Activated T-helper 2 cell treated with anti-CD3 and anti-CD28 coated beads, Interferon-gamma antibody, Interleukin-2, Interleukin-4, amounts not matched to agents 10 μg/mL and 5 μg/mL and 100 μg/mL, durations not matched to agents 14 hours and 24 hours and 36 hours (primary cell): ENCODE measurements at places on chromosomes 1 and 21. TPM values are rescaled to one million over a fixed set of nuclear protein-coding genes. Genes with fewer than 3 reads are reported as not detected.

DNA sequence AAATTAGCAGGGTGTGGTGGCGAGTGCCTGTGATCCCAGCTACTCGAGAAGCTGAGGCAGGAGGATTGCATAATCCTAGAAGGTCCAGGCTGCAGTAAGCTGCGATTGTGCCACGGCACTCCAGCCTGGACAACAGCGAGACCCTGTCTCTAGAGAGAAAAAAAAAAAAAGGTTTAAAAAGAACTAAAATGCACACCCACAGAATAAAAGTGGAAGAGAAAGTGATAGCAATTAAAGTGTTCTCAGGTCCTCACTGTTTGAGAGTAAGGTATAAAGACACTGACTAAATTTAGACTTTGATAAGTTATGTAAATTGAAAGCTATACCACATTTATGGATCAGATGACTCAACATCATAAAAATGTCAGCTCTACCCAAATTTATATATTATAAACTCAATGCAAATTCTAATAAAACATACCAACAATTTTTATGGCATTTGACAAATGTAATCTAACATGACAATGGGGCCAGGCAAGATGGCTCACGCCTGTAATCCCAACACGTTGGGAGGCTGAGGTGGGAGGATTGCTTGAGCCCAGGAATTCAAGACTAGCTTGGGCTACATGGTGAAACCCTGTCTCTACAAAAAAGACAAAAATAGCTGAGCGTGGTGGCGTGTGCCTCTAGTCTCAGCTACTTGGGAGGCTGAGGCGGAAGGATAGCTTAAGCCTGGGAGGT lies 11.8 kb downstream of the ZBTB17 start:
- no peak for DNase-seq

DNA sequence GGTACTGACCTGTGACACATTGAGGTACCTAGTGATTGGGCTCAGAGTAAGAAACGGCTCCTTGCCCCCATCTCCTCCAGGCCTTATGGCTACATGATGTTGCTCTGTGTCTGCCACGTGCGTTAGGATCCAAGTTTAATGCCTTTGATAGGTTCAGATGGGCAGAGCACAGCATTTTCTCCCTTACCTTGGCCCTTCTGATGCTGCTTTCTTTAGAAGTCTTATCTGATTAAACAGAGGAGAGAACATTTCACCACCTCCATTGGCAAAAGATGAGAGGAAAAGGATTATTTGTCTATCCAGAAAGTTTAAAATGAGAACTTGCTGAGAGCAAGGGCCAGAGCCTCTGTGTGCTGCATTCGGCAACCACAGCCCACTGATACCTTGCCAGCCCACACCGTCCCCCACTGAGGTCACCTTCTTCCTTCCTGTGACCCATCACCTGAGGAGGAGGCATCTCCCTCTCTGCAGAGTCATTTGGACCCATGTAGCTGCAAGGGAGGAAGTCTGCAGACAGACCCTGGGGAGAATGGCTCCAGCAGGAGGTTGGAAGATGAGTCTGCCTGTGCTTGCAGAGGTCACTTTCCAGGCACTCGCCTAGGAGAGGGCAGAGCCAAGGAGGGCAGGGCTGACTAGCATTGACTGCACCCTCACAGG lies 16.7 kb downstream of the SHISA4 start:
- DNase-seq = no peak

- no peak for DNase-seq
Measured at GRCh38 chr1:27561124-27561899, 42.6 kb downstream of the AHDC1 start.

GRCh38 chr1:55368698-55369097 lies 153.5 kb upstream of the USP24 start:
- DNase-seq = no peak

DNA sequence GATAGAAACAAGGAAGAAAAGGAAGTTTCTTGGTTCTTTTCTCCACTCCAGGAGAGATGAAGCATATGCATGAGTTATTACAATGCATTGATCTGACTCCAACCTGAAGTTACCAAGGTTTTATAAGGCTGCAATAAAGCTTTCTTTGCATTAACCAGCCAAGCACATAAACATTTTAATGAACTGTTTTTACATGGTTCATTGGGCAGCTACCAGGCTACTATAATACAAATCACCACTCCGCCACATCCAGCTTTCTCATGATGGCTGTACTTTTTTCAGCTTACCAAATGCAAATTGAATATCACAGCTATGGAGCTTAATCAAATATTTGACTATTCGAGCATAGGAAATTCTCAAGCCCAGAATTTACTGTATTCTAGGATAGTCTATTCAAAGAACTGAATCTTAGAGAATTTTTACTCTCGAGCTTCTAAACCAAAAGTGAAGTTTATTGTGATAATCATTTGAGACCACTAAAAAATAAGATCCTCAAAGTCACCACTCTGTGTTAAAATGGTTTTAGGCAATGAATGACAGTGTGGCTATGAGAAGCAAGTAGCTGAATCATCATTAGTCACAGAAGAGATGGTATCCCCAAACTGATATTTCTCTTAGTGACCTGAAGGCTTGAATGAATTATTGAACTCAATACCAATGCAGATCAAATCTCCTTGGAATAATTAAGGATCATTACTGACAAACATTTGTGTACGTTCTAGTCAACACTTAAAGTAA lies 58.6 kb upstream of the ZNF281 start:
- no peak for DNase-seq

DNA sequence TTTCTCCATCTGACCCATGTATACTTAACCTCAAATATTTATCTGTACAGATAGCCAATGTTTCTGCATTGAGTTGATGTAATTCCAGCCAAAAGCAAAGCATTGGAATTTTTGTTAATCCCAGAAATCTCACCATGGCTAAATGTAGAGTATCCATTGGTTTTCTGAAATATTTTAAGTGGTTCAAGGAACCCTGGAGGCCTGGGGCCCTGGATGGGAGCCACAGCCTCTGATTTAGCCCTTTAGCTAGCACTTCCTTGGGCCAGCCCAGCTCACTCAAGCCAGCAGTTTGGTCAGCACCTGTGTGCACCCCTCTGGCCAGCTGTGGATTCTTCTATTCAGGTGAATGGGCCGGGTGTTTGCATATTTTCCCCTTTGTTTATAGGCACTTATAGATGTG lies 18.8 kb upstream of the EPS8L3 start:
- DNase-seq = no peak

DNA sequence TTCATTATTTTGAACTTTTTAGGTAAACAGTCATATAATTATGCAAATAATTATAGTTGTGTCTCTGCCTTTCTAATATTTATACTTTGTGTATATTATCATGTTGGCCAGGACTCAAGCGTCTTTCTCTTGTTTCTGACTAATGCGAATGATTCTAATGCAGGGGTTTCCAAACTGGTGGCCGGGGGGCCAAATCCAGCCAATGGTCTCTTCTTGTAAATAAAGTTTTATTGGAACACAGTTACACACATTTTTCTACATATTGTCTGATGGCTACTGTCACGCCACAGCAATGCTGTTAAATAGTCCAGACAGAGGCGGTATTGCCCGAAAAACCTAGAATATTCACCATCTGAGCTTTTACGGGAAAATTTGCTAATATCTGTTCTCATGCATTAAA lies 8.9 kb upstream of the POFUT2 start:
- no peak for DNase-seq

DNA sequence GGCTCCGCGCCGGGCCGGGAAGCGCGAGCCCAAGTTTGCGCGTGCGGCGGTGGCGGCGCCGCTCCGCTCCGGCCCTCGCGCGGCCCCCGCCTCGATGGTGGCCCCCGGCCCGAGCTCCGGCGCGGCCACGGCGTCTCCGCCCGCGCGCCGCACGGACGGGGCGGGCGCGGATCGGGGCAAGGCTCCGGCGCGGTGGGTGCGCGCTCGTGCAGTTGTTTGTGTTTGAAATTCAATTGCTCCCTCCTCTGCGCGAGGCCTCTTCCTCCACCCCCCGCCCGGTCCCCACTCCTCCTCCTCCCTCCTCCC lies at the start of gene HDGF:
HDGF (minus strand) TSS at position 225 of the 306 bp plus-strand sequence. CDS start 246 bp downstream, outside the sequence.
- DNase-seq = no peak

GRCh38 chr1:71343686-71344416 lies 263.0 kb upstream of the ZRANB2 start:
- no peak for DNase-seq

DNA sequence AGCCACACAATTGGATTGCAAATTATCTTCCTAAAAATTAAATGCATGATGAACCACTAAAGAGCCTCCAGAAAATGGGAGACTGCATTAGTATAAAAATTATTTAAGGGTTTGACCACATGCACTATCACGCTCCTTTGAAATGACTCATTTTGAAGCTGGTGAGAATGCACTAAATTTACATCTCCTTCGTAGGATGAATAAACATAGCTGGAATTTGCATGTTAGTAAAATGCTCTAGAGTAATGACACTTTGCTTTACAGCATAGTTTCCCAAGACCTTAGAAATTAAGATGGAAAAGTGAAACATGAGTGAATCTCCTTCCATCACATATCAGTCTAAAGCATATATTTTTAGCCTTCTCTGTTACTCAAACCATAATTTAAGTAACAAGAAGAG lies 2.4 kb downstream of the PLPPR4 start:
- no peak for DNase-seq

- DNase-seq = no peak
Measured at GRCh38 chr1:173440430-173440829, 36.7 kb upstream of the PRDX6 start.

DNA sequence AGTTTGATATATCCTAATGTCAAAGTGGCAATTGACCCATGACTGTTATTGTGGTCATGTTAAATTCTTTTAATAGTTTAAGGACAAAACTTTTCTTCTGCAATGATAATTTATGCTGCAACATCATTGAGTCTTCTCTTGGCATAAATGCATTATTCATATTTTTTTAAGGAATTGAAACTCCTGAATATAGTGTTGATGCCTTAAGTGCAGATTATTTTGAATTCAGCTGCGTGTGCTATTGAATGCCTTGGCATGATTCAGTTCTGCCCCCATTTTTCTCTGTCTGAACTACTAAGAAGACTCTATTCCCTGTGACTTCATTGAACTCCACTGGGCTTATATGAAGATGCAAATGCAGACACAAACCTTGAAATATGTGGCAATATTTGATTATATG lies 22.6 kb upstream of the NOS1AP start:
- no peak for DNase-seq

DNA sequence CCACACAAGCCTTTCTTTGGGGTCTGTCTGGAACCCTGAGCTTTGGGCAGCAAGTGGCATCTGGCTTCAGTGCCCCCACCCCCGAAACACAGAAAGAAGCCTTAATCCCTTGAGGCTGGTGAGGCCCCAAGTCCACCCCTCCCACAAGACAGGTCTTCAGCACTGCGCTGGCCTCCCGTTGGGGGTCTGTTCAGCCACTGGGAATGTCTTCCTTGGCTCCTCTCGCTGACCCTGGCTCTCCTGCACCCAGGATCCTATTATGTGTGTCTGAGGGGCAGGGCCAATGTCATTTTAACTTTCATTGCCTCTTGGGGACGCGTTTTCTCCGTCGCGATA lies 26.9 kb downstream of the ATP8B2 start:
- no peak for DNase-seq

The ST6GALNAC5 gene
- not detected in 2 replicates for total RNA-seq

The FAAH gene
- 2.4 and 3.8 TPM in 2 replicates for total RNA-seq

The ZNF692 gene
- 86.4 and 87.0 TPM in 2 replicates for total RNA-seq

The PAQR6 gene
- 5.8 and 7.1 TPM in 2 replicates for total RNA-seq

The NBPF10 gene
- total RNA-seq = 4.2 and 4.9 TPM in 2 replicates

The NBPF4 gene
- total RNA-seq = 0.43 and 0.97 TPM in 2 replicates

The PLD5 gene
- not detected in 2 replicates for total RNA-seq

The RHD gene
- not detected in 2 replicates for total RNA-seq

The OR6K3 gene
- not detected in 2 replicates for total RNA-seq

The S100A14 gene
- total RNA-seq = not detected in 2 replicates

The SGIP1 gene
- total RNA-seq = not detected in 2 replicates
